ENCODE measurements at places on chromosomes 1 and 21.

DNA sequence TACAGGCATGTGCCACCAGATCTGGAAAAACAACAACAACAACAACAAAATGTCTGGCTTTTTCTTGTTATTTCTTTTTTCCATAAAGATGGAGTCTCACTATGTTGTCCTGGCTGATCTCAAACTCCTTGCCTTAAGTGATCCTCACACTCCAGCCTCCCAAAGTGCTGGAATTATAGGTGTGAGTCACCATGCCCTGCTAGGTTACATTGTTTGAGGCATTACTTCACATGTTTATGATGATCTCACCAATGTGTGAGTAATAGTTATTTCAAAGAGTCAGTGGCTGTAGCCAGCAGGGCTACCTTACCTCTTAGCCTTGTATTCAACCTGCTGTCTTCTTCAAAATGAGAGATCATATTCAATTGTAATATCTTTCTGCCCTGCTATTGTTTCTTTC is 445.7 kb downstream of the AMY1C start:
- no peak for DNase-seq

DNA sequence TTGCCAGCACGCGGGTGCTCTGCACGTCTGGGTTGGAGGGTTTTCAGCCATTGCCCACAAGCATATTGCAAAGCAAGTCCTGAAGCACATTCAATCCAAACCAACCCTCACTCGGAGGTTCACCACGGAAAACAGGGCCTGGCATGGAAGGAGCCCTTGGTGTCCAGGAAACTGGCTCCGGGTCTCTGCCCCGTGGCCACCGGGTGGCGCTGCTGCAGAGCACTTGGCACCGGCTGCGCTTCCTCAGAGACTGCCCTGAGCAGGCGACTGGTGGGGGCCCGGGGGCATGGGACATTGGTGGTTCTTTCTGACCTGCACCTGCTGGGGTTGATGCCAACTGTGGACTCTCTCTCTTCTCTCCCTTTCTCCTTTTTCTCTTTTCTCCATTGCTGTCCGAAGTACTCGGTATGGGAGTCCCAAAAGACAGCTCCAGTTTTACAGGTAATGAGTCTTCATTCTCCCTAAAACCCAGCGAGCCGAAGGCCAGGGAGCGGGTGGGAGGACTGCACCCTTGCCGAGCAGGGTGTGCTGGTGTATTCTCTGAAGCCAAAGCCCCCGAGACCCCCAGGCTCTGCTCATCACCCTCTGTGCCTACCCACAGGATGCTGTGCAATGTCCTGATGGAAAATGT is 4.1 kb upstream of the KCNAB2 start:
- peak; percentile 46 for DNase-seq

DNA sequence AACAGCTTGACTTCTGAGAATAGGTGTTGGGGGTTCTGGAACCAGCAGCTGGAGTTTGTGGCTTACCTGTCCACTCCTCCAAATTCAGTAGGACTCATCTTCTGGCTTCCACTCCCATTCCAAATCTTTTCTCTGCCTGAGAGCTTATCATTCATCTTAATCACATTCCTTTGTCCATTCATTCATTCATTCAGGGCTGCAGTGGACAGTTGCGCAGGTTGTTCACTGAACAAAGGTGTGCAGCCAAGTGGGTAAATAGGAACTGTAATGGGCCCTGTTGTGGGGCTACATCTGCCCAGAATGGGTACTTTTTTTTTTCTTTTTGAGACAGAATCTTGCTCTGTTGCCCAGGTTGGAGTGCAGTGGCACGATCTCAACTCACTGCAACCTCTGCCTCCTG is 3.4 kb upstream of the HSPG2 start:
- DNase-seq = no peak

GRCh38 chr1:151106894-151107293 is 36.3 kb downstream of the GABPB2 start:
- DNase-seq = no peak

GRCh38 chr1:83676106-83676505 is 322.8 kb downstream of the TTLL7 start:
- no peak for DNase-seq

DNA sequence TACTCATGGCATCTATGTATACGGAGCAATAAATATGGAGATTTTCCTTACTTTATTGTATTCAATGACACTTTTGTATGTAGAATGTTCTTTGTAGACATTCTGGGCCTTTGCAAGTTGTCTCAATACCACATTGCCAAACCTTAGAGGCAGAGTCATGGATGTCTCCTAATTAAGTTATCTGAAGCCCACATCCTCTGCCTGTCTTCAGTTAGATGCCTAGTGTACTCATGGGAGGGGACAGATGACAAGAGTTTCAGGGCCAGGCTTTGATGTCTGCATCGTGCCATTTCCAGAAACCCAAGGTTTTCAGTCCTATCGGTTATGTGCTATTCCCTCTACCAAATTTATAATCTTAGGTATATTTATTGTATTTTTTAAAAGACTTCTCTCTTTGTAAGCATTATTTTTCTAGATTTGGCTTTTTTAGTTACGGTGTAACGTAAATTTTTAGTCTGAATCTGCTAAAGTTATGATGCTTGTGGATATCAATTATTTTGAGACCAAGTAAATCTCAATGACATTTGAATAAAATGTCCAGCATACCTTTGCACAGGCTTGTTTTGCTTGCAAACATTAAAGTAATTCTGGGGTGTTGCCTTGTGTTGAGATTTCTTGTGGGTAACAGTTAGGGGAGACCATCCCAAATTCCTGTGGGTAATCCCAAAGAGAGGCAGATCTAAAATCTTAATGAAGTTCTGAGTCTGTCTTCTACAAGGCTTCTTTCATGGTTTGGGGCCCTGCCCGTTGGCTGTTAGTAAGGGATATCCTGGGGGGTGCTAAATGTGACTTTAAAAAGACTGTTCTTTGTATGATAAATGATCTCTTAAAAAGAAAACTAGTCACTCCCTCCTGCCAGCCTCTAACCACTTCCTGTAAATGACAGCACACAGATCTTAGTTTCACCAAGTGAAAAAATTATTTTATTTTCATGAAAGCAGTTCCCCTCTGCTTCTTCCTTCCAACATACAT is 8.0 kb upstream of the MACF1 start:
- DNase-seq = peak; percentile 52

DNA sequence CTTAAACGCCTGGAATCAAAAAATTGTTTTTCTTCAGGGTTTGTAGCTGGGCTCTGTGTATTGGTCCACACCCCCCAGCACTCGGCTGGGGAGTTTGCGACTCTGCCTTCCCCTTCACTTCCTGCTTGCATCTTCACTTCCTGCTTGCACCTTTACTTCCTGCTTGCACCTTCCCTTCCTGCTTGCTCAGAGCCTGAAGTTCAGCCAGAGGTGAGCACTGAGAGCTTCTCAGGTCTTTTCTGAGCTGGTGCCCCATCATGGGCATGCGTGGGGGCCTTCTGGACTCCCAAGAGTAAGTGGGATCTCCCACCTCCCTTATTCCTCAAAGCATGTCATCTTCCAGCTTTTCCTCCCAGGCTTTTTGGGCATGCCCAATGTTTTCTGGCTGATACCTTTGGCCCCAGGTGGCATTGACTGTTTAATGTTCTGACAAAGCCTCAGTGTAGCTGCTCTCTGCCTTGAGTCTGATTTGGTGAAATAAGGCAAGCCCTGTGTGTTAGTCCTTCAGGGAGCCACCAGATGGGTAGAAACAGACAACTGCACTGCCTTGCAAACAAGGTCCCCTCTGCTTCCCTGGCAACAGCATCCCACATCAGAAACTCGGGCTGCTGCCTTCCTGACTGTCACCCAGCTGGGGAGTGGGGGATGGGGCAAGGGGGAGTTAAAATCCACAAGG is 3.5 kb downstream of the KRTAP10-2 start:
- DNase-seq = no peak

GRCh38 chr1:42936309-42937078 is 22.2 kb downstream of the SLC2A1 start:
- DNase-seq = peak; percentile 23

DNA sequence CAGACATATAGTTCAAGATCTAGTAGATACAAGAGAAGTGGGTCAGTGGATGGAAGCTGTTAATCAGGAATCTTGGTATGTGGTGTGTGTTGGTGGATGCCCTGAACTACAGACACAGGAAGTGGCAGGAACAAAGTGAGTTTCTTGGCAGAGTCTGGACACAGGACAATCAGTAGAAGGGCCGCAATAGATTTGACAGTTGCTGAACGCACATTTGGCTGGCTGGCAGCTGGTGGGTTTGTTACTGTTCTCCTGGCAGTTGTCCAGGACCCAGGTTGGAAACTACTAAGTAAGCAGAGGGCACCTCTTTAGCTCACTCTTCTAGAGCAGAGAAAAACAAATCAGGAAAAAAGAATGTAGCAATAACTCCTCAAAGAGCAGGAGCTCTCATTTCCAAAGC is 13.2 kb downstream of the KRTAP26-1 start:
- DNase-seq = no peak

DNA sequence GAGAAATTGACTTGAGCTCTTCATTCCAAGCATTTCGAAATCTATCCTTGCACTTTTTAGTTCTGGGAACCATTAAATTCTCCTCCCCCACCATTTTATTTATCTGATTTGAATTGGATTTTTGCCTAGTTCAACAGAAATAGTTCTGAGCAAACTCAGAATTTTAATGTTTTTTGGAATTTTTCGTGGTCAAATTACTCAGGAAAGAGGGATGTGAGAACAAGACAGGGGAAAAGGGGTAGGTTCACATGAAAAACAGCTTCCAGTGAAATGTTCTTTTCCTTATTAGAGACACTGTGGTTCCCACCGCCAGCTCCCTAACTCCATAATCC is 5.7 kb upstream of the ZNF697 start:
- DNase-seq = no peak

DNA sequence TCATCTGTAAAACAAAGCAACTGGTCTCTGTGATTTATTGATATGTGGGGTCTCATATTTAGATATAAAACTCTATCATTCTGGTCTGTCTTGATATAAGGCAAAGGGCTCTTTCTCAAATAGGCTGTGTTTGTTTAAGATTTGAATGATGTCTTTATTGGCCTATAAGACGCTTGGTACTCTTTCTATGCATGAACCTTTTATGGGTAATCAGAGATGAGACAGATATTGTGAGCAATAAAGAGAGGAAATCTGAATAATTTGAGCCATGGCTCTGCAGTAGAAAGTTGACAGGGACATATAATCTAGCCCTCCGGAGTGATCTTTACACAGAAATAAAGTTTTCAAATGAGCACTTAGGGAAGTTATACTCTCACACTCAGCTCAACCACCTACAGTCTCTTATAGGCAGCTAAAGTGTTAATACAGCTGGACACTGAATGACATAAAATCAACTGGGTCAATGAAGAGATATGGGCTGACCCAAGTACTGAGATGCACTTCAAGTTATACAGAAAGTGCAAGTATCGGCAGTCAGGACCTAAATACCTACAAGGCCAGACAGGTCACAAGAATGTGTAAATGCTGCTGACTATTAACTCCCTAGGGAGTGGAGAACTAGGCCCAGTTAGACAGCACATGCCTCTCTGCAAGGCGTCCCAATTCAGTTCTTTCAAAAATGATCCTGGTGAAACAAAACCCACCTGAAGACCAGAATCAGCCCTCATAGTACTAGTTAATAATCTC is 111.0 kb downstream of the PTPN14 start:
- peak; percentile 34 for DNase-seq

DNA sequence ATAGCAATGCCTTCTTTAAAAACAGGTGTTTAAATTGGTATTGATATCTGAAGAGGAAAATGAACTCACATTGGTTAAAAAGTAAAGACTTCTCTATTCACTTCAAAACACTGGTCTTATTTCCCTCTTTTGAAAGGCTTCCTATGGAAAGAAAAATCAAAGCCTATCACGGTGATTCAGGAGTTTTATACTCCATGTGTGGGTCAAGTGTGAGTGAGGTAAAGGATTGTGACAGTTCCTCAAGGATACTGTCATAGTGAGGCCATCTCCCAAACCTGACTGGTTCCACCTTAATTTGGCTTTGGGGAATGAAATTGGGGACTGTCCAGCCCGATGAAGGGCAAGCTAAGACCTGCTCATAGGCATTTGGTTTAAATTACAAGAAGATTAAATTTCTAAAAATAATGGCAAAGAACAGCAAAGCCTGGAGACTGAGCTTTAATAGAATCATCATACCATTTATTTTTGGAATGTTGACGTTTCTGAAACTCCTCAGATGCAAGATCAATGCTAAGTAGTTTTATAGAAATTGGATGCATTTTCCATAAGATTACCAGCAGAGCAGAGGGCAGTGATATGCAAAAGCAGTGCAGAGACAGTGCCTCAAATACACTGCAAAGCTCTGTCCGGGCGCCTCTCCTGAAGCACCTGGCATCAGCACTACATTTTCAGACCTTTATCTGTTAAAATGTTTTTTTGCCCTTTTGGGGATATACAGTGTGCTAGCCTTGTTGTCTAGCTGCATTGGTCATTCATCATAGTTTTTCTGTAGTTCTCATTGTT is 302.1 kb upstream of the SGIP1 start:
- DNase-seq = no peak

DNA sequence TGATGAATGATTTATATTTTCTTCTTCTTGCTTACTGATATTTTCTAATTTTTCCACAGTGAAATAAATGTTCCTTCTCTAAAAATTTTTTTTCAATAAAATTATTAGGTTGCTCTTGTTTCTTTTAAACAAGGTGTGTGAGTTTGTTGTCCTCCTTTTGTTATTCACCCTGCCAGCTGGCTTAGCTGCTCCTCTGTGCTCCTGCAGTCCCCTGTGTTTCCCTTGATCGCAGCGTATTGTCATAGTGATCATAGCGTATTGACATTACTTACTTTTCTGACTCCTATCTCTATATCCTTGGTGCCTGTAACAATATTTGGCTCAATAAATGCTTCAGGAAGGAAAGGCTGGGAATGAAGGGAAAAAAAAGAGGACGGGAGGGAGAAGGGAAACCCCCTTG is 24.9 kb upstream of the PODN start:
- DNase-seq = no peak

GRCh38 chr1:174875306-174875705 is 124.4 kb upstream of the CACYBP start:
- peak; percentile 83 for DNase-seq

GRCh38 chr1:161730050-161730564 is 8.8 kb downstream of the FCRLB start:
- no peak for DNase-seq

GRCh38 chr1:246599315-246599714 is 33.1 kb downstream of the CNST start:
- no peak for DNase-seq

DNA sequence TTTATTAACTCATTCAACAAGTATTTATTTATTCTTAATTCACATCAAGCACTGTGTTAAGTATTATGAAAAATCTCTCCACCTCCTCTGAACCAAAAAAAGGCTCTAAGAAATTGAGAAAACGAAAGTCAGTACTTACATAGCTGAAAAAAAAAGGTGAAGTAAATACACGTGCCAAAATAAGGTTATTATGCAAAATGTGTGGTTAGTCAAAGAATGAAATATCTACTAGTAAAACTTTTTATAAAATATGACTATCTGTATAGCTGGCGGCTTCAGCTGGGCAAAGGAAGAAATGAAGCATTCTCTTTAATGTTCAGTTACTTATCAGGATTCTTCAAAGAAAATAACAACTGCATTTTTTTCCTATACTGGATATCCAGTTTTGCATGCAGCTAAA is 35.5 kb upstream of the ASPM start:
- peak; percentile 62 for DNase-seq

- peak; percentile 36 for DNase-seq
These were observed 6.4 kb downstream of the ITGB2 start for GRCh38 chr21:44914176-44914874.
